ENCODE measurements at places on chromosomes 3 and 15.

DNA sequence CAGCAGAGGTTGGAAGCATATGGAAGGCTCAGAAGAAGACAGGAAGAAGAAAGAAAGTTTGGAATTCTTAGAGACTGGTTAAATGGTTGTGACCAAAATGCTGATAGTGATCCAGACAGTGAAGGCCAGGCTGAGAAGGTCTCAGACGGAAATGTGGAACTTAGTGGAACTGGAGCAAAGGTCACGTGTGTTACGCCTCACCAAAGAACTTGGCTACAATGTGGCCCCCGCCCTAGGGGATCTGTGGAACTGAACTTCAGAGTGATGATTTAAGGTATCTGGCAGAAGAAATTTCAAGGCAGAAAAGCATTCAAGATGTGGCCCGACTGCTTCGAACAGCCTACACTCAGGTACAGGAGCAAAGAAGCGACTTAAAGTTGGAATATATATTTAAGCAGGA lies 83.1 kb downstream of the MYO5A start:
- no peak for DNase-seq

- no peak for DNase-seq
Observed at GRCh38 chr3:156648086-156648485, 26.3 kb upstream of the TIPARP start.

DNA sequence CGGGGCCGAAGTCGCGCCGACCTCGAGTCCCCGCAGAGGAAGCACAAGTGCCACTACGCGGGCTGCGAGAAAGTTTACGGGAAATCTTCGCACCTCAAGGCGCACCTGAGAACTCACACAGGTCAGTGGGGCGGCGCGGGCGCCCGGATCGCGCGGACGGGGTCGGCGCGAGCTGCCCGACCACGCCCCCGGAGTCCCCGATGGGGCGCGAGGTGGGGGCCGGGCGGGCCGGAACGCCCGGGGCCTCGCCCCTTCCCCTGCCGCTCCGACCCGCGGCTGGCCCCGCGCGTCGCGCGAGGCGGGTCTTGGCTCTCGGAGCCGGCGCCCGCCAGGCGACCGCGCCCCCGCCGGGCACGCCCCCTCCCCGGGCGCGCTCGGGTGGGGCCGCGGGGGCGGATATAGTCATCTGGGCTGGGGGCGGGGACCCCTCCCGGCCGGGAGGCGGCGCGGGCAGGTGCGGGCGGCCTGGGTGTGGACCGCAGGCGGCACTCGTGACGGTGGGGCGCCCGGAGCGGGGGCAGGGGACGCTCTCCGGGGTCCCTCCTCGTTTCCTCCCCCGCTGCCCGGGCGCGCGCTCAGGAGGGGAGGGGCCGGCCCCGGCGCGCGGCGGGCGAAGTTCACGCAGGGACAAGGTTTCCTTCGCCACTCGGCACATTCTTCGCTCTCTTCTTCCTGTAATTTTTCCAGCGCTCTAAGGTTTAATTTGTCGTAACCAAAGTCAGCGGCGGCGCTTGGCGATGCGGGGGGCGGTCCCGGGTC lies 1.2 kb downstream of the KLF13 start:
- DNase-seq: peak; percentile 72

GRCh38 chr3:124149771-124150170 lies 157.8 kb upstream of the ROPN1 start:
- no peak for DNase-seq

- DNase-seq: no peak
Observed at GRCh38 chr3:34189133-34189532, 390.7 kb downstream of the PDCD6IP start.
